ENCODE measurements at places on chromosomes 11 and 22.
A peak's percentile ranks its signal among the peaks of the same experiment; 100 is the strongest.

DNA sequence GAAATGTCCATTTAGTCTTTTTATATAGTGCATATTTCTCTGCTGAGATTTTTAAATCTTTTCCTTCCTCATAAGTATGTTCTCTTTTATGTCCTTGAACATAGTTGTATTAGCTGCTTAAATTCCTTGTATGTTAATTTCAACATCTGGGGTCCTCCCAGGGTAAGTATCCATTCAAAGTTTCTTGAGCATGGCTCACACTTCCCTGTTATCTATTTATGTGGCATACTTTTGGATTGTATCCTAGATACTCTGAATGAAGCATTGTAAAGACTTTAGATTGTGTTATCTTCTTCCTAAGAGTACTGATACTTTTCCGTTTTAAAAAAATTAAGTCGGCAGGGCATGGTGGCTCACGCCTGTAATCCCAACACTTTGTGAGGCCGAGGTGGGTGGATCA, 28.4 kb upstream of the PITPNB start:
- no peak for DNase-seq

DNA sequence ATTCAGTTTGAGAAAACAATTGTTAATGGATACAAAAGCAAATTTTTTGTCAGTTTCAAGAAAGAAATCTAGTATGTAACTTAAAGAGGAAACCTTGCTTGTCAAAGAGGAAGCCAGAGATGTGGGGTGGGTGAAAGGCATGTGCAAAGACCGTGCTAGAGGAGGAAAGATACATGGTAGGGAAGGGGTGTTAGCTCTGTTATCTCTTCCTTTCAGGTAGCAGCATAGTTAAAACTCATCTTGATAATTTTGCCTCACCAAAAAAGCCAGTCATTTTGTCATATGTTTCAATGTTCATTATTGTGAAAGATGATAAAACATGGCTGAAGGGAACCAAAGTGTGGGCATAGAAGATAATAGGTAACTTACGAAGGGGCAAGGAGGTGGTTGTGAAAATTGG, 2.6 kb upstream of the MS4A2 start:
- DNase-seq: no peak

DNA sequence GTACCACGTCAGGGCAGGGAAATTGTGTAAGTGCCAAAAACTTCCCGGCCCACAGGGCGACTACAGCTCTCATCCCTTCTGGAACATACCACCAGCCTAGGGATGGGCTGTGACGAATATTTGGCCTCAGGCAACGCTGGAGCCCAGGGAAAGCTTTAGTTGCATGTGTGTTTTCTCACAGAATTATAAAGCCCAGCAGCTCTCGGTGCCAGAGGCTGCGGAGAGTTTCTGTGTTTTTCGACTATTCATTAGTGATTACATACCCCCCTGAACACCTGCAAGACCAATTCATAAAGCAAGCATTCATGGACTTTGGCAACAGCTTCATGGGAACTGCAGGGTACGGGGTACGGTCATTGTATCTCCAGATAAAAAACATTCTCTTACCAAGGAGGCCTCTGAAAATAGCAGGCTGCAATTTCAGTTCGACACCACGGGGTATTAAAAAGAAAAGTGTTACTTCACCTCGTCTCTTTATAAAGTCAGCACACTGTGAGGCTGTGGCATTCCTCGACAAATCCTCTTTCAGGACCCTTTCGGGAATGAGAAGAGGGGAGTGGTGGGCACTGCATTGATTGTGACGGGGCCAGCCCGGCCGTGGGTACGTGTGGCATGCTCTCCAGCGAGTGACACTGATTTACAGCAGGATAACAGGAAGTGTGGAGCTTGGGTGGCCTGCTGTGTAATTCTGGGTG, 243.6 kb upstream of the SORL1-AS1 start:
- no peak for DNase-seq

GRCh38 chr22:29604076-29604360, 585 bp downstream of the NF2 start:
- peak; percentile 28 for DNase-seq

GRCh38 chr11:95788921-95789505, 569 bp downstream of the FAM76B start:
- DNase-seq: peak; percentile 13

- no peak for DNase-seq
Measured at GRCh38 chr11:97685695-97686094, 1295.9 kb downstream of the JRKL start.

- no peak for DNase-seq
Measured at GRCh38 chr11:15468466-15468865, 353.7 kb downstream of the INSC start.

GRCh38 chr11:13339195-13340153, 61.9 kb downstream of the BMAL1 start:
- no peak for DNase-seq

- DNase-seq: no peak
Measured at GRCh38 chr11:125110506-125110905, 920 bp downstream of the TMEM218 start.

- no peak for DNase-seq
Measured at GRCh38 chr22:49212002-49212401, 615.7 kb downstream of the BRD1 start.

DNA sequence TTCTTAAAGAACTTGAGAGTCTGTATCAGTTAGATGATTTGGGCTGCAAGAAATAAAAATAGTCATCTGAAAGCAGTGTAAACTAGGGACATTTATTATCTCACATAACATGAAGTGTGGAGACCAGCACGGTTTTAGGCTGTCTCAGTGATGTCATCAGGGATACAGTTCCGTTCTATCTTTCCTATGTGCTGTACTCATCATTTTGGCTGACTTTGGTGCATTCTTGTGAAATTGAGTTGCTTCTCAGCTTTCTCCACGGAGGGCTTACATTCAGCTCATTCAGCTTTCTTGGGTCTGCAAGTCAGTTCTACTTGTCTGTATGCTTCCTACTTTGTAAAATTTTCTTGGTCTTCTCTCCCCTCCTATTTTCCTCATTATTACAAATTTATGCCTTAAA, 51.8 kb upstream of the LIN7C start:
- DNase-seq: no peak

GRCh38 chr11:16278979-16279378, 77.4 kb downstream of the SOX6 start:
- DNase-seq: no peak

- no peak for DNase-seq
Measured at GRCh38 chr22:45980268-45980570, 3.3 kb upstream of the WNT7B start.

DNA sequence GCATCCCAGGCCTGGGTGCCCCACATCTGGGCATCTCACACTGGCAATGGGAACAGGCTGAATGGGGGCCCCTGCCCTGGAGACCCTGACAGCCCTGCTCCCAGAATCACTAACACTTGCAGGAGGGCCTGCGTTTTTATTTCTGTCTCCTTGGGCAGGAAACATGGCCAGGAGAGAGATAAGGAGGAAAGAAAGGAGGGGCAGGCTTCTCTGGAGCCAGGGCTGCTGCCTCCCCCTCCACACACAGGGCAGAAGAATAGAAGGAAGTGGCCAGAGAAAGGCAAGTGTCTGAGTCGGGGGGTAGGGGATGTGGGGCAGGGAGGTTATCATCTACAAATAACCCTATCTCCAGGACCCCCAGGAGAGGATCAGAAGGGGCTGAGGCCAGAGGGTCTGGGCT, 25.5 kb upstream of the TSPAN18 start:
- DNase-seq: no peak

GRCh38 chr22:37164505-37164887, 14.8 kb upstream of the IL2RB start:
- no peak for DNase-seq

- no peak for DNase-seq
Measured at GRCh38 chr11:2248762-2249161, 21.6 kb downstream of the ASCL2 start.

DNA sequence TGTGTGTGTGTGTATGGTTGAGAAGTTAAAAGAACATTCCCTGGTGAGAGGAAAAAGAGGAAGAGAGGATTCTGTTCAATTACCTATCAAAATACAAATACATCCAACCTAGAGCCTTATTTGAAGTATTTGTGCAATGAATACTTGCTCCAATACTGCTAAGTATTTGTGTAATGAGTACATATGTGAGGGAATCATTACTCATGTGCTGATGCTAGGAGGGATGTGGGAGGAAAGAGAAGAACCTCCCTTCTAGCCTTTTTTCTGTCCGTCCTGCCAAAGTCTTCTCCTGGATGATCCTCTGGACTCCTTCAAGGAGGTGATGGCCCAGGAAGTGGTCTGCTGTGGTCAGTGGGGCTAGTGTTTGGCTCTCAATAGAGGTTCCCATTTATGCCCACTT, 36.0 kb upstream of the ACCSL start:
- DNase-seq: no peak

DNA sequence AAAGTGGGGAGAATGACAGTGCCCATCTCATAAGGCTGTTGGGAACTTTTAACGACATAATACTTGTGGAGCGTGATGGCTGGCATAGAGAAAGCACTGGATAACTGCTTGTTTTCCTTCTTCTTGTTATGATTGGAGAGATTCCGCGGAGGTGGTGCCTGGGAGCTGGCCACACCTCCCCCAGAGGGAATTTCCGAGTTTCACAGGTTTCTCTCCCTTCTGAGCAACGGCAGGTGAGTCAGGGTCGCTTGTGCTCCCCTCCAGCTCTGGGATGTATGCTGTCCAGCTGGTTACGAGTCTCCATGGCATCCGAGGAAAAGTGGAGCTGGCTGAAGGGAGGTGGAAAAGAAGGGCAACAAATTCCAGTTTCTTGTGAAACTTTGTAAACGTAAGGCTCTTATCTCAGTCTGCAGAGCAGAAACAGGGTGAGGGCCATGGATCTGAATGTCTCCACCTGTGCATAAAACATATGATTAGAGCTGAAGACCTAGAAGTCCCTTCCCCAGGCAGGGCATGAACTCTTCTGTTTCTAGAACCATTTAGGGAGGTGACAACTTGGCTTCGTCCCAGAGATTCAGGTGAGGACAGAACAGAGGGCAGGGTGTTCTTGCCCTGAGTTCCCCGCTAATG, 10.0 kb upstream of the PLET1 start:
- DNase-seq: no peak

DNA sequence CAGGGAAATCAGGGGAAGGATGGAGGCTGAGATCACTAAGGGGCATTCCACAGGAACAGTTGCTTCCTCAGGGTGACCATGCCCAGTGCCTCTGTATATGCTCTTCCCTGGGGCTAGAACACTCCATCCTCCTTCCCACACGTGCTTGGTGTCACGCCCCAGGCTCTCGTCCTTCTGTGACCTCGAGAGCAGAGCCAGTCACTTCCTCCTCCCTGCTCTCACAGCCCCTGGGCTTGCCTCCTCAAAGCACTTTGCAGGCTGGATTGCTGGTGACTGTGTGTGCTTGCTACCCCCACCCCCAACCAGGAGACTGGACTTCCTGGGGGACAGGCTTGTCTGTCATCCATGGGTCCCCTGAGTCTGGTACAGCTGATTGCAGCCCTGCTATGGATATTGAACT, 56.5 kb upstream of the AMPD3 start:
- no peak for DNase-seq

- DNase-seq: no peak
Measured at GRCh38 chr11:1165256-1166041, 7.7 kb downstream of the MUC5AC start.

DNA sequence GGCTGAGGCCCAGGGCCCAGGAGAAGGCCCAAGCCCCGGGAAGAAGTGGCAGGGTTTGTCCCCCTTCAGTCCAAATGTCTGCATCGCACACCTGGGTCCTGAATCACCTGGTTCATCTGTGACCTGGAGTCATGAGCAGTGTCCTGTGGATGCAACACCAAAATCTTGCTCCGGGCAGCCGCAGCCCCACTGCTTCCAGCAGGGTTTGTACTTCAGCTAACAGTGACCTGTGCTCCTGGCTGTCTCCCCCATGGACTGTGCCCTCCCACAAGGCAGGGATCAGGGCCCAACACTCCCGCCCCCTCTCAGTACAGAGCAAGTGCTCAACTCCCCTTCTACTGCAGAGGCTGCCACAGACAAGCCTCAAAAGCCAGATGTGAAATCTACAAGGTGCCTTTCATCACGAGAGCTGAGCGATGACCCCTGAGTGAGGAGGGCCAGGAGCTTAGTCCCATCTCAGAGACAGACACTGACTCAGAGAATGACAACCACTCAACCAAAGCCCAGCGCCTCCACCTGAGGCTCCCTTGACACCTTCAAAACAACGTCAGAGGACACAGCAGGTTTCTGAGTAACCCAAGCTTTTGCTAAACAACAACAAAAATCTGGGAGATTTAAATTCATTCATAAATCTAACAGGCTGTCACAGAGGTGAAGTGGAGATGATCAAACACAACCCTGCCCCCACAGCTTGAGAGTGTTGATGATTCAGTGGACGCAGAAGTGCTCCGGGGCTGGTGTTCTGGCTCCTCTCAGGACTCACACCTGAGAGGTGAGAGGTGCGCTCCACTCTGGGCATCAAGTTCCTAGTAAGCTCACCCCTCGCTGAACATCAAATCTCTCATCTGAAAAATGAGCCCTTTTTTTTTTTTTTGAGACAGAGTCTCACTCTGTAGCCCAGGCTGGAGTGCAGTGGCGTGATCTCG, 3.4 kb downstream of the KIAA0930 start:
- no peak for DNase-seq

GRCh38 chr11:62574363-62575071, 826 bp upstream of the EEF1G start:
- peak; percentile 45 for DNase-seq

DNA sequence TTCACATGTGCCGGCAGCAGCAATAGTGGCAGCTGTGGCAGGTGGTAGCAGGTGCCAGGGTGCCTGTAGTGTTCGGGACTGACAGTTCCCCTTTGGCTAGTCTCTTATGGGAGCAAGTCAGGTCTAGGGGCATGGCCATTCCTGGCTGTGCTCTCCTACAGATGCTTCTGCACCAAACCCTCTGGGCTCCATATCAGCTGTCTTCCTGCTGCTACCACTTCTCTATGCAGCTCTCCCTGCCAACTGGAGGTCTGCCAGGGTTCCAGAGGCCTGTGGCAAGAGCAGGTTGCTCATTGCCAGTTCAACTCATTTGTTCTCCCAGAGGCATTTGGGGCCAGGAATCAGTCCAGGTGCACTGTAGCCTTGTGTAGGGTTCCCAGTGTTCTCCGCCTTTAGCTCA, 473.7 kb downstream of the JRKL start:
- no peak for DNase-seq

DNA sequence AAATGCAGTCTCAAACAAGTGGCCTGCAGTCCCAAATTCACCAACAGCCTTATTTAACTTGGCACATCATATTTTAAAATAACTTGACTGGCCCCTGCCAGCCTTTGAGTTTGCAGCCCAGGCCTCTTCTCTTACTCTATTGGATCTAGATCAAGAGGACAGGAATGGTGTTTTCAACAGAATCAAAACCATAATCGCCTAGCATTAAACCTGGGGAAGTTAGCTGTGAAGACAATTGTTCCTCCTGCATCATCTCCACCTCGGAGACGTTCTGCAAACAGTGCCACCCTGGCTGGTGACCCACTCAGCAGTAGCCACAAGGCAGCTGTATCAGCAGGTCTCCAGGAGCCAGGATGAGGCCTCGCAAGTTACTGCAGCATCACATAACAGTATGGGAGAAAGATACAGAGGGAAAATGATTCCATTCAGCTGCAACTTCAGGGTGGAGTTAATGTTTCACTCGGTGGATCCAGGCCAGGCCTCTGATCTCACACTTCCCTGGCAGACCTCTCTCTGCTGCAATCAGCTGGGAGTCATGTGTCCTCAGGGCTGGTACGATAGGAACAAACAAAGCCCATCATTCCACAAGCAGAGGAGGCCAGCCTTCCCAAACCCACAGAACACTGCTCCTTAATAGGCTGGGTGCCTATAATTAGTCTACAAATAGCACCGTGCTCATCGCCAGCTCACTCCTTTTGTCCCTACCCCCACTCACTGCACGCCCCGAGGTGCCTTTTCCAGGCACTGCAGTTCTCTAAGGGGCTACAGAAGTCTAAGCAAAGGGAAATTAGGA, 18.6 kb upstream of the SCN2B start:
- peak; percentile 38 for DNase-seq

- peak; percentile 44 for DNase-seq
Measured at GRCh38 chr11:47189100-47189834, 3.0 kb upstream of the PACSIN3 start.
